ENCODE measurements at places on chromosomes 2 and 18.

GRCh38 chr18:37235583-37235982 is 330.0 kb downstream of the CELF4 start:
- no peak for DNase-seq

DNA sequence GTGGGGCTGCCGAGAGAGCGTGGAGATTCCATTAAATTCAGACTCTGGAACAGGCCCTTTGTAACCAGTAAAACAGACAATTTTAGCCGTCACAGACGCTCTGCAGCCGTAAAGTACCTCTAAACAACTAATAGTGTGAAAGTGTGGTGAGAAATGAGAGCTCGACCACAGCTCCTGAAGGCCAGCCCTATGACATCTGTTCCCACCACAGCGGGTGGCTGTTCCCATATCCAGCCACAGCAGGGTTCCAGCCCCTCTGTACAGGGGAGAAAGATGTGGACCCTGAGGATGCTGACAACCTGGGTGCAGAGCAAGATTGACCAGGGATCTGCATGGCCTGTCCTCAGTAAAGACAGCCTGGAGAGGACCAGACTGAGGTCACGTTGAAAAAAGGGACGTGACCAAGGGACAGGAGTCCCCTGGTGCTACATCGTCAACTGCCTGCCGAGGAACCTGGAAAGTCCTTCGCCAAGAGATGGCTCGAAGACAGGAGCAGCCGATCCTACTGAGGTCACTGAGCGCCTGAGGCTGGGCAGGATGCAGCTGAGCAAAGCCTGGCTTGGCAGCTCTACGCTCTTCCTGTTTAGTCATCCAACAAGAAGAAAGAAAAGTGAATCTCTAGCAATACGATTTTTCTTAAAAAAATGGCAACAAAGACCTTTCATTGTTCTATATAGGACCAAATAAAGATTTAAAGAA is 831.7 kb downstream of the RNF144A start:
- no peak for DNase-seq

DNA sequence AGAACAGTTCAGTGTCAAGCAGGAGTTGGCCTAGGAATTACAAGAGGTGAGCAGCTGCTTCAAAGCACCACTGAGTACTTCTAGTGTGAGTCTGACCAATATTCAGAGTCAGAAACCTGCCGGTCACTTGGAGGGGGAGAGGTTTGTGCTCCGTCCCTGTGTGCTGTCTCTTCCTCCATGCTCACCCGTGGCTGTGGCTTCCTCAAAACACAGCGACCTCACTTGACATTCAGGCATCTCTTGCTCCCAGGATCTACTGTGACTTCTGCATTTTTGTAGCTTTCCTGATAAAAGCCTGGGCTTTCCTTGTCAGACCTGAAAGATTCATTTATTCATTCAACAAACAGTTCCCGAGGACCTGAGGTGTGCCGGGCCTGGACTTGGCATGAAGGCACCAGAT is 32.9 kb downstream of the TPRKB start:
- DNase-seq: no peak

- no peak for DNase-seq
Observed at GRCh38 chr18:39162013-39162827, 1596.6 kb upstream of the CELF4 start.

- no peak for DNase-seq
Observed at GRCh38 chr2:128394007-128394730, 75.5 kb upstream of the HS6ST1 start.

GRCh38 chr2:70926042-70926441 is 9.7 kb upstream of the ATP6V1B1 start:
- DNase-seq: no peak

DNA sequence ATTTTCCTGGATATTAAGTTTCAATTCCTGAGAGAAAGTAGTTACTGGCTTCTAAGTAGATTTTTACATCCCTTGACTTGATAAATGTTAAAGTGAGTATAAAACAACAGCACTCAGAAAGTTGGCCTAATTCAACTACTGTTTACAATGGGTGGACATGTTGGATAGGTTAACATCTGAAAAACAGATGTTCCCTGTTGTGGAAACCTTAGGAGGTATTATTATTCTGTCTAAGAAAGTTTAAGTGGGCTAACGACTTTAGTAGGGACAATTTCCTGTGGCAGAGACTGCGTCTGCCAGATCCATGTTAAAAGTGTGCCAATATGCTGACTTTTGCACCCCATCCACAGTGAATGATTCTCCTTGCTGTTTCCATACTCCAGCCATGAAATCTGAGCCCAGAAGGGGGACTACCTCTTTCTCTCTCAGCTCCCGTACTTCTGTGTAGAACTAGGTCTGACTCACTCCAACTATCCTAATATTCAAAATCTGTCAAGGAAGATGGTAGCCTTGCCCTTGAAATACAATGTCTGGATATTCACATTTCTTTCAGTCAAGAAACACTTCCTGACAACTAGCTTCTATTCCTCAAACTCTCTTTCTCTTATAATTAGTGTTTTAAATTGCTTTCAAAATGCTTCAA is 327.5 kb upstream of the HNRNPA3 start:
- no peak for DNase-seq

DNA sequence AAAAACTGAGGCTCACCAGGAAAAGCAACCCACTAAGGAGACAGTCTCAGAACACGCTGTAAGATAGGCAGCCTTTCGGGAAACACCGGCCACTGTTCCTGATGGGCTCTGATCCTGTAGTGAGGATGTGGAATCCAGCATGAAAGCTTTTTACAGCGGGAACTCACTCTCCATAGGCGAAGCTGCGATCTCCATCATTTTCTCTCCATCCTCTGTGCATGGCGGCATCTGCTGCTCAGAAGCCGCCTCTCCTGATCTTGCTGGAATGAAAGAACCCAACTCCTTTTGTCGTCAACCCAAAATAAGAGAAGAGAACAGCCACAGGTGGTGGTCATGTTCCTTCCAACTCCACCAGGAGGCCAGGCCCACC is 49.9 kb downstream of the TMEM18 start:
- DNase-seq: no peak

DNA sequence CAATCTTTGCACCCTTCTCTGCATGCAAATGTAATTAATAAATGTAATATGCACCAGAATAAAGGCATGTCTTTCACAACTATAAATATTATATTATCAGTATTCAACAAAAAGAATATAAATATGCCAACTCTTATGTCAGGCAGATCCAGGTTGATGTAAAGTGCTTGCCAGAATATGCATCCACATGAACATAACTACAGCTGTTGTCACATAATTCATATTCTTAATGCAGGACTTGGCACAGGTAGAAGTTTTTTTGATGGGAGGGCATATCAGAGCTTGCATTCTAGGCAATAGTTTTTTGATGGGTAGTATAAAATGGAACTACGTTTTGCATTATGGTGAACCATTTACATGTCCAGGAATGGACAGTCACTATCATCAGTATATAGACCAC is 544.3 kb downstream of the ZNF804A start:
- no peak for DNase-seq

GRCh38 chr2:230809677-230810251 is 55.0 kb upstream of the ITM2C start:
- no peak for DNase-seq

GRCh38 chr2:169362118-169362893 is at the start of gene LRP2:
TSS of gene LRP2 (minus strand) at chr2:169362534. CDS start at chr2:169362399, 135 bp downstream.
- DNase-seq: no peak

DNA sequence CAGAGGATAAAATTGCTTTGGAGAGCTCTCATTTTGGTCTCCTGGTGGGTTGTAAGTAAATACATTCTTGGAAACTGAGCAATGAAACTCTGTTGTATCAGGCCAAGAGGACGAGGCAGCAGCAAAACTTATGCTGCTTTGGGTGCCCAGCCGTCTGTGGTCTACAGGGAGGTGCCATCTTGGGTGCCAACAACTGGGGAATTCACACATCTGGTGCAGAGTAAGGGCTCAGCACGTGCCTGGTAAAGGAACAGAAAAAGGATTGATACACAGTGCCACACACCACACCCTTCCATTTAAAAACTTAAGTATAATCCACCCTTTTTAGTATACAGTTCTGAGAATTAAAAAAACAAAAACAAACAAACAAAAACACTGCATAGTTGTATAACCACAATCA is 221.9 kb downstream of the TSN start:
- DNase-seq: no peak

DNA sequence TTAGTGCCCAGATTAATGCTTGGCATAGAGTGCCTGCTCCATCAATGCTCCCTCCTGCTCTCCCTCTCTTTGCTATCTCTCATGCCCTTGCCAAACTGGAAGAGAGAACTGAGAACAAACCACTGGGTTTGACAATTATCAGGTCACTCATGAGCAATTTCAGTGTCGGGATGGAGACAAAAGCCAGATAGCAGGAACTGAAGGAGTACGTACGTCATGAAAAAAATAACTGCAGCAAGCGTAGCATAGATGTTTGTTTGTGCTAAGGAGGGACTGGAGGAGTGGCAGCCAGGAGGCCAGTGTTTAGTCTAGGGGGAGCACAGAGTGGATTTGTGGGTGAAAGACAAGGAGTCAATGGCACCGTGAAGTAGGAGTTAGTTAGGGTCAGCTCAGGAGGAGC is 113.3 kb downstream of the POLE4 start:
- no peak for DNase-seq

DNA sequence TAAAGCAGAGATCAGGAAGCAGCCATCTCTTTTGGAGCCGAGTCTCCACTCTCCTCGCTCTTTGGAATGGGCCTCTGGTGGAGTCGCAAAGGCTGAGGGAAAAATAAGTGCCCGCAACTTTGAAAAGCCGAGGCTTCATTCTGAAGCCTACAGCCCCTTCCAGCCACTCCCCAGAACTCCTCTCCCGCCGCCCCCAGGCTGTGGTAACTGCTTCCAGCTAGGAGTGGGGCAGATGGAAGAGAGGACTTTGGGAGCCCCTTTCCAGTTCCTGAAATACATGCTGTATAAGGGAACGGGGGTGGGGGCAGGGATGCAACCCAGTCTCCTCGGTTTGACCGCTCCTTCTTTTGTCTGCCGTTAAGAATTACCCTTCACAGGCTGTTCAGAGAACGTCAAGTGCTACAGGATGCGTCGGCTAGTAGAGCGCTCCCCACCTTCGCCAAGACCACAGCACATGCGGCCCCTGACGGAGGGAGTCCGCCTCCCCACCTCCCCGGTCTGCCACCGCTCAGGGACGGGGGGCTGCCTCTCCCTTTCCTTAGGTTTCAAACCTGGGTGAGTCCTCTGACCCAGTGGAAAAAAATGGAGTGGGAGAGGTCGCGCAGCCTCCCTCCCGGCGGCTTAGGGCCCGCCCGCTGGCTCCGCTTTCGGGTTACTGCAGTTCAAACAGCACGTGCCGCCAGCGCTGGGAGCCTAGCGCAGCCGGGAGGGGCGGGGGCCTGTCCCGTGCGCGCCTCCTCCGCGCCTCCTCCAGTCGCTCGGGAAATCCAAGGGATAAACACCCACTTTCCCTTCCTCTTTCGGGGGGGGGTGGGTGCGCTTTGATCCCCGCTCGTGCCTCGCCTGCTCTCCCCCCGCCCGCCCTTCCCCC is 4.9 kb downstream of the CYP26B1 start:
- DNase-seq: no peak

GRCh38 chr2:165196411-165196810 is 7.4 kb downstream of the SCN3A start:
- DNase-seq: no peak

- no peak for DNase-seq
Observed at GRCh38 chr2:77484026-77484425, 38.1 kb downstream of the LRRTM4 start.

DNA sequence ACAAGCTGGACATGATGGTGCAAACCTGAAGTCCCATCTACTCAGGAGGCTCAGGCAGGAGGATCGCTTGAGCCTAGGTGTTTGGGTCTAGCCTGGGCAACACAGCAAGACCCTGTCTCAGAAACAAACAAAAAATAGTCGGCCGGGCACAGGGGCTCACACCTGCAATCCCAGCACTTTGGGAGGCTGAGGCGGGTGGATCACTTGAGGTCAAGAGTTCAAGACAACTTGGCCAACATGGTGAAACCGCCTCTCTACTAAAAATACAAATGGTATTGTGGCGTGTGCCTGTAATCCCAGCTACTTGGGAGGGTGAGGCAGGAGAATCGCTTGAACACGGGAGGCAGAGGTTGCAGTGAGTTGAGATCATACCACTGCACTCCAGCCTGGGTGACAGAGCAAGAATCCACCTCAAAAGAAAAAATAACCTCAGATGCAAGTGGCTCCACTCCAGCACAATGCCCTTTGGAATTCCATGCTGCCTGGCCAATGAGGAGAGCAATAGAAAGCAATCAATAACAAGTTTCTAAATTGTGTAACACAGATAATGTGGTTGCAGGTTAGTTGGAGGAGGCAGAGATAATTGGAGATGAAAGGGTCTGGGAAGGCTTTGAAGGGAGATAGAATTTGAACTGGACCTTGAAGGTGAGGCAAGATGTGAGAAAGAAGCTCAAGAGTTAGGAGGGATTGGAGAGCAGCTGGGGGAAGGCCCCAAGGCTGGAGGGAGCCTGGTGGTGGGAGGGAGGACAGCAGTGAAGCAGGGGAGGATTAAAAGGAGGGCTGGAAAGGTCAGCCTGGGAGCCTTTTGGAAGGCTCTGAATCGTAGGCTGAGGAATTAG is 6.0 kb downstream of the TTC31 start:
- no peak for DNase-seq

- DNase-seq: peak; percentile 29
Observed at GRCh38 chr18:63994783-63995399, 25.0 kb downstream of the SERPINB8 start.

- DNase-seq: peak; percentile 33
Observed at GRCh38 chr2:112493858-112494648, 12.1 kb downstream of the TTL start.

DNA sequence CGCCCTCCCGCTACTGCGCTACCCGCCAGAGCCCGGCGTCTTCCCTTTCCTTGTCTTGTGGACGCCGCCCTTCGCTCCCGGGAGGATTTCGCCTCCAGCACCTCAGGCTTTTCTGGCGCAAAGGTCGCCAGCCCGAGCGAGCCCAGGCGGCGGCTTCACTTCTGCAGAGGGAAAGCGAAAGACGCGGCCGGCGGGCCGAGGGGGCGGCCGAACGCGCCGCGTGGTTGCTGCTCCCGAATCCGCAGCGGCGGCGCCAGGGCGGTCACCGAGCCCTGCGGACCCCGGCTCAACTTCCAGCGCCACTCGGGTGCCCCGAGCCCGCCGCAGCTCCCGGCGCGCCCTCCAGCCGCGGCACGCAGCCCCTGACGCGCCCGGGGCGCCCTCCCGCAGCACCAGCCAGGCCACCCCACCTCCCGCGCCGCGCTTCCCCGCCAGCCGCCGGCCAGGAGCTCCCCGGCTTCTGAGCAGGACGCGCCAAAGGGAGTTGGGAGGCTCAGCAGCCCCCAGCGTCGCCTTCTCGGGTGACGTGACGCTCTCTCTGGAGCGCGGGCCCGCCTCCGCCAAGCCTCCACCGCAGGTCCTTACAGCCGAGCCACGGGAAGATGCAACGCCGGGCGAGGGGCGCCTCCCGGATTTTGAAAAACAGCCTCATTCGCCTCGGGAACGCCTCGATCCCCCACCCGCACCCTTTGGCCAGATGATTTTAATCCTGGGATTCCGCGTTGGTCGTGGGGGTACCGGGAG is 84.9 kb upstream of the EPB41L3 start:
- peak; percentile 1 for DNase-seq

GRCh38 chr2:54546518-54546917 is 90.4 kb downstream of the SPTBN1 start:
- no peak for DNase-seq

- no peak for DNase-seq
Observed at GRCh38 chr2:214019973-214020345, 390.9 kb upstream of the VWC2L start.

All from fibroblast of skin of left quadriceps (primary cell).